NCI-H1092 treated with DMSO at 0.1 percent for 48 hours (cell line): ENCODE measurements at places on chromosomes 5 and 9.

DNA sequence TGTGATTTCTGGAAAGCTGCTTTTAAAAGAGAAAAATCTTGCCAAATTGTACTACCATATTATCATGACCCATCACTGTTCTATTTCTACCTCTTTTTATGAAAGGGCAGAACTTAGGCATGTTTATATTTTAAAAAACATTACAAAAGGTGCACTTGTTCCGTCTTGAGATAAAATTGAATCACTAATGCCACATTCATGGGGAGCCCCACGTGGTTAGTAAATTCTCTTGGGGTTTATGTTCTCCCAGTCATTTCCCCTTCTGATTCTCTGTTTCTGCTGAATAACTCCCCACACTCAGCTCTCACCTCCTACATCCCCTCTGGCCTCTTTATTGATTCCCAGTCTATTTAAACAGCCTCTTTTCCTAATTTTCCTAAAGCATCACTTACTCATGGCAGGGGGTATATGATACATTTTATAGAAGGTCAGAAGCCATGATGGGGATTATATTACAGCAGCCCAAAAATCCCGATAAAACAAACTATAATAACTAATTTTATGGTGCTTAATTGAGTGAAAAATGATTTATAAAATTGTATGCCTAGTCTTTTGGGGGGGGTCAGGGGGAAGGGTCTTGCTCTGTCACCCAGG, 19.7 kb upstream of the VLDLR start:
- DNase-seq: no peak

DNA sequence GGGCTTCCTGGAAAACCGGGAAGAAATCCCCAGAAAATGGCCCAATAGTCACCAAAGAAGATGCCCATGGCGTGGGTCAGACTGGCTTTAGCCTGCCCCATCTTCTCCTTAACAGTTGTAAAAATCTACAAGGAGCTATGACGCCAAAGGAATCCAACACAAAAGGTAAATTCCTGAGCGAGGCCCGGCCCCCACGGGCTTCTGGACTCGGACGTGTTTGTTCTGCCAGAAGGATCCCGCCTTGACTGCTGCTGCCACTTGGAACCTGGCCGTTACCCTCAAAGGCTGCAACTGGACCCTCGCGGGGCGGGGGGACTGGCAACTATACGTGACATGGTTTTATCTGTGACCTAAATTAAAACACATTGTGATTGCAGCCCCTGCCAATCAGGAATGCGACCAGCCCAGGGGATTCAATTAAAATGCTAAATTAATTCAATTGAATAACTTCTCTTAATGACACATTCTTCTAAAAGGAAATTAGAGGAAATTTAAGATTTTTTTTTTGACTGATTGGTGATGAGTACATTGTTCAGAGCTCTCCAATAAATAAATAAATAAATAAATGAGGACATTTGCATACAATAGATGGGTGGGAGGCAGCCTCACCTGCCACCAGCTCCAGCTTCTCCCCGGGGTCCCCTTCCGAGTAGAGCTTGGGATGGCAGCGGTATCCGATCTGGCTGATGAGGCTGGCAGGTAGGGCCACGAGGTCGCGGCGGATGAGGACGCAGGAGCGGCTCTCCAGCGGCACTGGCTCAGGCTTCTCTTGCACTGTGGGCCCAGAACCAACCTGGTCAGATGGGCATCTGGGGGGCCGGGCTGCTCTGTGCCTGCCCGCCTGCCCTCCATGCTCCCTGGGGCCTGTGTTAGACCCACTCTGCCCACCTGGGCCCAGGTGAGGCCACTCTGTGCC, 54.7 kb upstream of the UBAC1 start:
- DNase-seq: no peak

DNA sequence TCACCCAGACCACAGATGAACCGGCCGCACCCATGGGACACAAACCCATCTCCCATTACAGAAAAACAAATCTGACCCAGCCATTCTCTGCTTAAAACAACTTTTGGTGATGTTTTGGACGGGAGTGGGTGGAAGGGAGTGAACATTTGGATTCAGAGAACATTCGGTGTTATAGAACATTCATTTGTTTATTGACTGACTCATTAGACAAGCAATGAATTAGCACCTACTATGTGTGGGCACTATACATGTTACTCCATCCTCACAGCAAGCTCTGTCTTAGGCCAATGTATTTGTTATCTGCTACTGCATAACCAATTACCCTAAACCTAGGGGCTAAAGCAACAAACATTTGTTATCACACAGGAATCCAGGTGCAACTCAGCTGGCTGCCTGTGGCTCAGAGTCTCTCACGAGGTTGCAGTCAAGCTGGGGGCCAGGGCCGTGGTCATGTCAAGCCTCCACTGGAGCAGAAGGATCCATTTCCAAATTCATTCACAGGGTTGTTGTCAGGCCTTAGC, 5.1 kb upstream of the ERGIC1 start:
- DNase-seq: no peak

DNA sequence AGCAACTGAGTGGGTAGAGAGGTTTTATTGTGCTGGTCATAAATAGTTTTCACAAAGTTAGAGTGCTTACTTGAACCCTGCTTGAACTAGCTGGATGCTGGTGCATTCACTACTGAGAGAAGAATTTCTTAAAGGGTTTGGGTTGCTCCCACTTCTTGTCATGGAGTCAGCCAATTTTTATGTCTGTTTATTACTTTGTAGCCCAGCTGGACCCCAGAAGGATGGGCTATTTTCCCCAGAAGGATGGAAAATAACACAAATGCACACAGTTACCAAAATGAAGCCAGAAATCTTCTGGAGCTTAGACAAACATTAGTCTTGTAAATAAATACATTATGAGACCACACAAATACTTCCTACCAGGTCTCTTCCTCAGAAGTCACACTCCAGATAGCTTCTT, 480.8 kb upstream of the TNC start:
- DNase-seq: no peak

DNA sequence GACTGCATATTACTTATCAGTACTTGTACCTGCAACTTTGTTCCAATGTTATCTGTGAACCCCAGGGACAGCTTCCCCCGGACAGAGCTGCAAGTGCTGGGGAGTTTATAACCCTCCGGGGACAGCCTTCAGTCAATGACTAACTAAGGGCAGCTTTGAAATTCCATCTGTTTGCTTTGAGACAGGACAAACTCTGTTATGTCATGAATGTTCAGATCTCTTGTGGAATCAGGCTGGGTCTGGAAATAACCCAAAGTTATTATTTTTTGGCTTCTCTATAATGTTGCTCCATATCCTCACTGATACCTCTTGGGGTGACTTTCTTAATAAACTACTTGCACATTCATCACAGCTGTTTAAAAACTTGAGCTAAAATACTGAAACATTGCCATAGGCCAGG, 617.5 kb upstream of the TLE4 start:
- DNase-seq: no peak

- DNase-seq: no peak
Observed at GRCh38 chr9:89806371-89807100, 201.7 kb downstream of the GADD45G start.

DNA sequence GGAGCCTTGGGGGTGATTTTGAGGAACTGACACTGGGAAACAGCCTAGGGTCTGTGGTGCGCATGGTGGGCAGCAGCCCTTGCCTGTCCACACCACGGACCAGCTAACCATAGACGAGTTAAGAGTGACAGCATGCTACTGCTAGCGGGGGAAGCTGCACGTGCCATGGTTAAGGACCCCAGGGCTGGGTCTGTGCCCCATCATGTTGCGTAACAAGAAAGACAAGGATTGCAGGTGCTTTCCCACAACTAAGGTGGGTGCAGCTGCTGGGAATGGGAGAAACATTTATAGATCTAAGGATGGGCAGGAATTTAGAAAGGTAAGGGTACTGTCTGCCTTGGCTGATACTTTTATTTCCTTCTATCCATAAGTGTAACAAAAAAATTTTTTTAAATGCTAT, 17.9 kb upstream of the KCNMB1 start:
- no peak for DNase-seq

- no peak for DNase-seq
Observed at GRCh38 chr9:122138560-122139268, 20.9 kb downstream of the NDUFA8 start.

DNA sequence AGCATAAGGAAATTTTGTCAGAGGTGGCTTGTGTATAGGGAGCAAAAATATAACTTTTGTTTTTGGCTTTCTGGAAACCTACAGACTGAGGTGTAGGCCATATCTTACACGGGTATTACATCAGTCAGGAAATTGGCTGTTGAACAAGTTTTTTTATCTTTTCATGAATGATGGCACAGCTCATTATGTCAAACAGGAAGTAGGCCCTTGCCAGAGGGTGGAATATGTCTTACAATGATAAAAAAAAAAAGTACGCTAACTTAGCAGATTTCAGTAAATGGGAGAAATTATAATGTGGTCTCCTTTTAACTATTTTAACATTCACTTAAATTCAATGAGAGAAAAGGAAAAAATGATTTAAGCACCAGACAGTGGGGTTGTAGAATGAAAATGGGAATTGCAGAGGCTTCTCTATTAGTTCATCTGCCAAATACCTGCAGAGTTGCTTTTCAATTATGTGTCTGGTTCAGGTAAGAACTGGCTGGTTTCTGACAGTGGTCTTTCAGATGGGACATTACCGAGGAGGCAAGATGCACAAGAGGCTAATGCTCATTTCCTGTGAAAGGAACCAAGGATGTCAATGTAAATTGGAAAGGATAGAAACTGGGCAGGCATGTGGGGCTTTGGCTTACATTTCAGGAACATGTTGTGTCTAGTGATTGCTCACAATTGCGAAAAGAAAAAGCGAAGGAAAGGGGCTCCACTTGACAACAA, 169.9 kb downstream of the NNT start:
- no peak for DNase-seq

GRCh38 chr9:136701668-136702053, 10.7 kb upstream of the DIPK1B start:
- no peak for DNase-seq

DNA sequence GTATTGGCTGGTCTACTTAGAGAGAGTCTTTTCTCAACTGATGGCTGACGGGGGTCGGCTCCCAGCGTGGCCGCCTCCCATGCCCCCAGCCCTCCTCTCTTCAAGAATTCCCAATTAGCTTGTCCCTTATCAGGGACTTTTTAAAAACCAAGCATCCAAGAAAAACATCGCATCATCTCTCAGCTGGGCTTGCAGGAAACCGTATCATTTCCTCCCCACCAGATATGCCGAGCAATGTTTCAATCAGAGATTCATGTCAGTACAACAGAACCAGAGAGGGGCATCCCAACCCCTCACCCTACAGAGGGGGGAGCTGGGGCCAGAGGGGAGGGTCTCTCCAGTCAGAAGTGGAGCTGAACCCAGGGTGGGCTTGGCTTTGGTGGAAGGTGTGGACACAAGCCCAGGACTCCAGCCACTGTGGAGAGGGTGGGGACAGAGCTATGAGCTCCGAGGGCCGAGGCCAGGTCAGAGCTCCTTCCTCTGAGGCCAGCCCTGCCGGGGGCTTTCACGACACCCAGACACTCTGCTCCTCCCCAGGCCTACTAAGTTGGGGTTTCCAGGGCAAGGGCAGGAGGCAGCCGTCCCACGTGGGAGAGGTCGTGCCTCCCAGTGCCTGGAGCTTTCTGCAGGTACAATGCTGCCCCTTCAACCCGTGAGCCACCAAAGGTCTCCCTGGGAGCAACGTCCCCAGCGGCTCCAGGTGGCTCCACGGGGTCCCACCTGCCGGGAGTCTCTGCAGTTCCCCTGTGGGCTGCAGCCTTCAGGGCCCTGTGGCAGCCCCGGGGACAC, 39.0 kb upstream of the TMEM250 start:
- DNase-seq: no peak

DNA sequence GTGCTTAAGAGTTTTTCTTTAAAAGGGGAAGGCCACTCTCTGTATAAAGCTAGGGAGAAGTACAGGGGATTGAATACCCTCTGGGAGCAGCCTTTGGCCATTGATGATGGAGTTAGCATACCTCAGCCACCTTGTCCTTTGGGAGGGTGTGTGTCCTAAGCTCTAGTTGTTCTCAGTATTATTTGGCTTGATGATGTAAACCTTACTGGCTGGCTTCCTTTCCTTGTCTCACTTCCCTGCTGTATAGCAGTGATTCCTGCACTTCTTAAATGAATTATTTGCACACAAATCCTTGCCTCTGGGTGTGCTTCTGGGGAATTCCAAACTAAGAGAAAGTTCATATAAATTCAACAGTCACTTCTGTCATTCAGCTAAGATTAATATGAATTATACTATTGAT, 234.9 kb upstream of the RIOK2 start:
- no peak for DNase-seq

GRCh38 chr9:90909747-90910283, 108.2 kb downstream of the SYK start:
- no peak for DNase-seq

DNA sequence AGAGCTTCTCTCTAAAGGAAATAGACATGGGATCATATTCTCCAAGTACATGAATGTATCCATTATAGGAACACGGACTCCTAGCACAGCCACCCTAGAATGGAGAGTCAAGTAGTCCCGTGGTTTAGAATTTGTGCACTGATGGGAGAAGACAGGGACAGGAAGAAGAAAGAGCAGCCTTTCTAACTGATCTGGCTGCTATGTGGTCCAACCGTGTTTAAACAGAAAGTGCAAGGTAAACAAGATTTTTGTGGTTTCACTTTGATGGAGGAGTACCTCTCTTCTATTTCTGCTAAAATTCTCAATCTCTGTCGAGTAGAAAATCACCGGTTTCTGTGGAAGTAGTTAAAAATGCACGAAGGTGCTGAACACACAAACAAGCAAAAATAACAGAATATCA, 171.3 kb downstream of the ST8SIA4 start:
- peak; percentile 22 for DNase-seq

- DNase-seq: no peak
Observed at GRCh38 chr9:82940376-82940775, 122.6 kb downstream of the RASEF start.

DNA sequence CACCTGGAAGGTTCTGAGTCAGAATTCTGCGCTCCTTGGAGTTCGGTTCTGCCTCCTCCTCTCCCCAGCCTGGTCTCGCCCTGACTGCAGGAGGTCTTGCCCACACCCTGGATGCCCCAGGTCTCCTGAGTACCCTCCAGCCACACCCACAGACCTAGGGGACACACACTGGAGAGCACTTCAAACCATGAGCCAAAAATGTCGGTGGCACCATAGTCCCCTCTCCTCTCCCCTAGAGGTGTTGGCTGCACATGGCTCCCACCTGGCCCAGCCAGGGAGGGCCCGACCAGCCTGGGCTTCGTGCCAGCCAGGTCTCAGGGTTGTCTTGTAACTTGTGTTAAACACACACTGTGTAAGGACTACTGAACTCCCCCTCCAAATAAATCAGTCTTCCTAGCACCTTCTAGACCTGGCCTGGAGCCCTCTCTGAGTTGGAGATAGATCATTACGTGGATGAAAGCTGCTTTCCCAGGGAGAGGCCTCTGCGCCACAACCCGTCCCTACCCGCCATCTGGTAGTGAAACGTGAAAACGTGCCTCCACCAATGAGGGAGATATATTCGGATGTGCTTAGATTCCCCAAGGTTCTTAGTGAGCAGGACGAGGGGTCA, 49.9 kb upstream of the CTSL start:
- no peak for DNase-seq

GRCh38 chr5:2757563-2758351, 6.3 kb upstream of the IRX2 start:
- no peak for DNase-seq

DNA sequence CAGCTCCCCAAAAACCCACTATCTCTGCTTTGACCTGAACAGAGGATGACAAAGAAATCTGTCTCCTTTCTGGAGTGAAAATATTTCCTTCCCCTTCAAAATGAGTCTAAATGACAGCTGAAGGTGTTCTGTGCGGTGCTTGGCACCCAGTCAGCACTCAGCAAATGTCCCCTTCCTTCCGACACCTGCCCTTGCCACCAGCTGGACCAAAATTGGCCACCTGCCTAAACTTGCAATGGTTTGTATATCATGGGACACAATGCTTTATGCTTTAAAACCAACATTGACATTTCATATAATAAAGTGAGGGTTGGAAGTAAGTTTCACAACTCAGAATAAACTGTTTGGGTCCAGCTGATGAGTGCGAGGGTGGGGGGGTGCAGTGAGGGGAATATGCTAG, 7.5 kb upstream of the TTC1 start:
- DNase-seq: peak; percentile 30
